Activated CD4-positive, alpha-beta T cell treated with anti-CD3 and anti-CD28 coated beads, Interleukin-2, amount 50 U/mL, for 1 hour (primary cell): ENCODE measurements at places on chromosomes 6 and 20.
A peak's percentile ranks its signal among the peaks of the same experiment; 100 is the strongest.

DNA sequence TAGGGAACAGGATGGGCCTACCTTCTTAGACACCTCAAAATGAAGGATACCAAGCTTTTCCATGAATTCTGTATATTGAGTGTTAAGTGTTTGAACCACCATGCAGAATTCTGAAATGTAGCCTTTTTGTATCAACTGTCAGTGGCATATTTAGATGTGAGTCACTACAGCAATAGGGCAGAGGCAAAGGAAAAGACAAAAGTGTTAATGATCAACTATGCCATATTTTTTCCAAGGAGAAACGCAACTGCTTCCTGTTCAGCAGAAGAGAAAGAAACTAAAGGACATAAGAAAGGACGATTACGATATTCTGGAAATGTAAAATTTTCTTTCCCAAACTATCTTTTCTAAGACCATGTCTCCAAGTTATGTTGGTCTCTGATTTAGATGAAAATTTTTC lies 104.6 kb upstream of the RSPO3 start:
- no peak for DNase-seq

GRCh38 chr6:110528101-110528929 lies 51.9 kb upstream of the SLC22A16 start:
- peak; percentile 24 for DNase-seq

DNA sequence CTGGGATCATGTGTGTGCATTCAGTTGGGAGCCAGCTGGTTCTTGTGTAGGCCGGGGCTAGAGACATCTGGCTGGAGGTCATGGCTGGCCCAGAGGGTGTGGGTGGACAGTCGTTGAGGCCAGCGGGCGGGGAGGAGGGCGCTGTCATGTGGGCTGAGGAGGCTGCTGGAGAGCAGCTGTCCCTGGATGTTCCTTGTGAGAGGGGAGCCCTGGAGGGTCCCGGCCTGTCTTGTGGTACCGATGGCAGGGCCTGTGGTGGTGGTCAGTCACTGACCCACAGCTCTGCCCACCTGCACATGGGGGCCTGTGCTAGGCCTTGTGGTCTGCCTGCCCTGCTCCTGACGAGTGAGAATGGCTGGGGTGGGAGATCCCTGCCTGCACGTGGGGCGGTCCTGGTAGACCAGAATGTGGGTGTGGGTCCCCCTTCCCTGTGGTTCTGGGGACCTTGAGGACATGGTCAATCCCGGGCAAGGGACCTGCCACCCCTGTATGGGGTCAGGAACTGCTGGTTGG lies 1.9 kb upstream of the C20orf204 start:
- no peak for DNase-seq

DNA sequence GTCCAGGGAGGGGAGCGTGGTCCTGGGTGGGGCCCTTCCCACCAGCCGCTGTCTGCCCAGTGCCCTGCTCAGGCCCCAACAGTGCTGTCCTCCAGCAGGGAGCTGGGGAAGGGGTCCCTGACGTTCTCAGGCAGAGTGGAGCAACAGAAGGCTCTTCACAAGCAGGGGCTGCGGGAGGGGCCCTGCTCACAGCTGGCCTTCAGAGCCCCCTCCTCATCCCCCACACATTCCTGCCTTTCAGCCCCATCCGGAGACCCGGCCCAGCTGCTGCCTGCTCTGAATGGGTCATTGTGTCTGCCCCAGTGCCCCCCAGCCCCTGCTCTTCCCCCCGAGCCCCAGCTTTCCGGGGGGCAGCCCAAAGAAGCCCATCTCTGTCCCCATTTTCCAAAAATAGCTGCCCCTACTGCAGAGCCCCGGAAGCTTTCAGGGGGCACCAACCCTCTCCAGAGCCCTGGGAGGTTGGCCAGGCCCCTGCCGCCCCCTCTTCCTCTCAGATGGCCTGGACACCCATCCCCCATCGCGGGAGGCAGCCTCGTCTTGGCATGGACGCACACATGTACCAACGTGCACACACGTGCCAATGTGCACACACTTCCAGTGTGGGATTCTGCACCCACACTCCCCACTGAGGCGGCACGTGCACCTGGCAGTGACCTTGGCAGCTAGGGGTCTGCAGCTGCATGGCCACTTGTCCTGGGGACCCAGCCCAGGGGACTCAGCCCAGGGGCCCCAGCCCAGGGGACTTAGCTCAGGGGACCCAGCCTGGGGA lies 3.7 kb downstream of the COL20A1 start:
- DNase-seq = no peak

DNA sequence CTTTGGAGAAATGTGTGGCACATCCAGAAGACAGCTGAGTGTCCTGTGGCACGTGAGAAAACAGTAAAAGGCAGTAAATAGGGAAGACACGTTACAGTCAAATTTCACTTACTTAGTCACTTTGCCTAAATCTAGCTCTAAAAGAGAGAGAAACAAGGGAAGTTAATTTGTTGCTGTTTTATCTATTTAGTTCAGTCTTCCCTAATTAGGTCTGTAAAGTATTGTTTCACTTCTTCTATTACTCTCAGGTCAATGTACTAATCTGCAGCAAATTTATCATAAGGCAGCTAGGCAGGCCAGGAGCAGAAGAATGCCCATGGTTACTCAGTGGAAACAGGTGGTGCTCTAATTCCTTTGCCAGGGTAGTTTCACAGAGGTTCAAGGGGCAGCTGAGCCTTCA lies 124.3 kb upstream of the CNR1 start:
- no peak for DNase-seq

- no peak for DNase-seq
Observed at GRCh38 chr6:162211022-162211421, 516.5 kb downstream of the PRKN start.

- no peak for DNase-seq
Observed at GRCh38 chr6:28927846-28928245, 4.1 kb upstream of the TRIM27 start.
